ENCODE measurements at places on chromosomes 16 and 17. TPM values are rescaled to one million over a fixed set of nuclear protein-coding genes. Genes with fewer than 3 reads are reported as not detected.

Gene ESRP2
- total RNA-seq = 0.30 TPM

Gene ZNF747
- 7.3 TPM for total RNA-seq

Gene GLIS2
- 3.3 TPM for total RNA-seq

Gene HOXB1
- total RNA-seq = not detected

Gene SYCE1L
- 0.34 TPM for total RNA-seq

Gene TP53TG3B
- not detected for total RNA-seq

Gene RNF43
- not detected for total RNA-seq

Gene GPR179
- not detected for total RNA-seq

Gene CHST5
- total RNA-seq = under 0.01 TPM

Gene SPOP
- total RNA-seq = 32.3 TPM

Gene SLC35G6
- total RNA-seq = not detected

Gene FADS6
- total RNA-seq = not detected

Gene PIPOX
- not detected for total RNA-seq

Gene GNG13
- total RNA-seq = not detected

Gene HSD17B2
- not detected for total RNA-seq

Gene CD19
- total RNA-seq = not detected

Gene TNFSF13
- 1.2 TPM for total RNA-seq

Gene HP
- not detected for total RNA-seq

Gene SPIRE2
- total RNA-seq = 1.9 TPM

Gene KIF1C
- 44.4 TPM for total RNA-seq

Gene GP2
- total RNA-seq = not detected

All from bronchus fibroblast of lung (primary cell).